ENCODE measurements at places on chromosomes 2 and 18.

DNA sequence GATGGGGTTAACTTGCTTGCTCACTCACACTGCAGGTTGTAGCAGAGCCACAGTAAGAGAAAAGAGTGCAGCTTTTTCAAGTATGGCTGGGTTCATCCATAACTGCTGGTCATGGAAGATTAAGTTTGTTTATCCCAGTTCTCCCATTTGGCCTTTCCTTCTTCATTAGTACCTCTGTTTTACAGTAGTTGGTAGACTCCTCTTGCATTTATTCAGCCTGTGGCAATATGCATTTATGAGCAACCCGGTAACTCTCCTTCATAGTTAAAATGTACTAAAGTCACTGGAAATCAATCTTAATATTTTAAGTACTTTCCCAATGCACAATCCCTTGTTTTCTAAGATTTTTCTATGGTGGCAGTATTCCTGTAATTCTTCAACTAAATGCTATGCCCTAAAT lies 14.0 kb downstream of the FTCDNL1 start:
- no peak for DNase-seq

GRCh38 chr2:25314514-25315315 lies 27.0 kb downstream of the DNMT3A start:
- DNase-seq: peak; percentile 88

- no peak for DNase-seq
Observed at GRCh38 chr18:9364242-9364641, 29.7 kb downstream of the TWSG1 start.

DNA sequence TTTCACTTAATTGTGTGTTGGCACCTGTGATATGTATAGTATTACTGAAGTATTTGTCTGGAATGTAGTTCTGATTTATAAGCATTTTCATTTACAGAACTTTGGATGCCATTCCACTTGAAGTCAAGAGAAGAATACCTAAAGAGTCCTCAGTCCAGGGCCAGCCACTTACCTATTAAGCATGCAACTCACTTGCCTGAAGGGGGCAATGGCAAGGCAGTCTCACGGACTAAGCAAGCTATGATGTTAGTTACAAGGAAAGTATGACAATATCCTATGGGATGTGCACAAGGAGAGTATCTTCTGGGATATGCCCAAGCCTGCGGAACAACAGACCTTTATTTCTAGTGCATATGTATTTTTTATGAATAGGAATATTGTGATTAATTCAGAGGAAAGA lies 369.4 kb upstream of the GCFC2 start:
- DNase-seq: no peak

DNA sequence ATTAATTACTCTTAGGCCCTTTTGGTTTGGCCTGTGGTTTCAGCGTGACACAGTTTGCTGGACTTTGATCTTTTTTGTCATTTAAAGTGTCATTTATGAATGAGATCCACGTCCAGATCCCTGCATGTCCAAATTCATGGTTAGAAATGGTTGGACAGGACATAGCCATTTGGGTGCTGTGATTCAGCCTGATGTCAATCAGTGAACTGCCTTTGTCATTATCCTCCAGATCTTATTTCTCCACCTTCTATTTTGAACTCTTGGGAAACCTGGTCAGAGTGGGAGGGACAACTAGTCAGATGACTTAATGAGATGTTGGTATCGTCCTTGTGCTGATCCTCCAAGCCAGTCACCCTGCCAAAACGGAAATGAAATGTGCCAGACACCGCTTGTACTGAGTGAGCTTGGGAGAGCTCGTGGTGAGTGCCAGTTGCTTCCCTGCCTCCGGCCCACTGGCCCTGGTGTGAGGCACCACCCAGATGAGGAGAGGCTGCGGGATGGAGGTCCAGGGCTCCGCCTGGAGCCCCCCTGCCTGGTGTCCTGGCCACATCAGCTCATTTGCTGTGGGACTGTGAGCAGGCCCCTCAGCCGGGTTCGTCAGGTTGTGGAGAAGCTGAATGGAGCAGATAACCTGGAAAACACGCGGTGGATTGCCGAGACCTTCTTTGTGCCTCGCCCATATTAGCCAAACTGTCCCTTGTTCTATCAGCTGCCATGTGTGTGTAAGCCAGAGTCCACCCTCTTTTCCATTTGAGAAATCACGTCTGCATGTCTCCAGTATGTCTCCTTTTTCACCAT lies 70.1 kb downstream of the DGKD start:
- no peak for DNase-seq

- DNase-seq: no peak
Observed at GRCh38 chr2:113084249-113085000, 16.7 kb downstream of the IL1F10 start.

- no peak for DNase-seq
Observed at GRCh38 chr2:28567061-28567471, 71.2 kb downstream of the PLB1 start.

DNA sequence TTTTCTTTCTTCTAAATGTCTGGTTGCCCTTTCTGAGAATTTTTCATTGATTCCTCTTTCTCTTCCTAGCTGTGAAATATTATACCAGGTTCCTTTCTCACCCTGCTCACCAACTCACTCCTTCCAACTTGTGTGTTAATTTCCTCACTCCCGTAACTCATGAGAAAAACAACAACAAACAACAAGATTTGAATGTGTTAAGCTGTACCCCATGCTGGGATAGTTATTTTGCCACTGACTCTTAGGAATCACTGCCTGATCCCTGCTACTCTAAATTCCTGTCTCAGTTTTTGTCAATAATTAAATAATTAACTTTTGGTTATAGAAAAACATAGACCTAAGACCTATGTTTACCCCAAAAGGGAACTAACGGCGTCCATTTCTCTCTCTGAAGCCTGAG lies 242.7 kb downstream of the DPP10 start:
- no peak for DNase-seq

DNA sequence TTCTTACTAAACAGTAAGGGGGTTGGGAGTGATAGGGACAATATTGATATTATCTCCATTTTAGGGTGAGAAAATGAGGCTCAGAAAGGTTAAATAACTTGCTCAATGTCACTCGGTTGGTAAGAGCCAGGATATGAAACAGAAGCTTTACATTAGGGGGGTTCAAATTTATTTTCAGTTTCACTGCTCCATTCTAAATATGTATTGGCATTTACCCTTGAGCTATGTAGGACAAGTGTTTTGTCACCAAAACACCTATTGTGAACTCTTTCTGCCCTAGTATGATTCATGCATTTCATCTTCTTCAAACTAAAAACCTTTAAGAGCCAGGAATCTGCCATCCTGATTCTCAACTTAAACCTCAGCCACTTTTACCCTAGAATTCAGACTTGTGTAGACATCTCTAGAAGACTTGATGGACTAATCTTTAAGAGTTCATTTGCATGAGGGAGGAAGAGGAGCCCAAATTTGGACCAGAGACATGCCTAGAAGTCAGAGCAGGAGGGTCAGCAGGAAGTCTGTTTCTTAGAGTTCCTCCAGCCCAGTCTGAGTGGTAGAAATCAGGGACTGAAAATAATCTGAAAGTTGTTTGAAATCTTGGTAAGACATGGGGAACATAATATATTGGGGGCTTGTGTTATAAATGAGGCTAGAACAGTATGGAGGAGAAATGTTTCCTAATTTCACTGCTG lies 129.4 kb upstream of the ATP5MC3 start:
- DNase-seq: no peak

DNA sequence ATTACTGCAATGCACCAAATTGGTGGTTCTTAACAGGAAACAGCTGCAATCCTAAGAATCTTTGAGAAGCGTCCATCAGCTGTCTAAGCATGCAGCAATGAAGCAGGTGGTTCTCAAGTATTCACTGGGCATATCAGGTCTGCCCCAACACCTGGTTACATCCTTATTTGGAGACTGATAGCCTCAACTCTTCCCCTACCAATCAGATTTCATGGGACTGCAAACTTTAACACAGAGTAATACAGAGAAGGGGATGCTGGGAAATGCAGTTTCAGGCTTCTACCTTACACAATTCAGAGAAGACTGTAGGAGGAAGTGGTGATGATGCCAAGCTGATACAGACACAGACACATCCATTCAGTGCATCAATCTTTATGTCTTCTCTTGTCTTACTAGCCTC lies 240.5 kb downstream of the BCL2 start:
- DNase-seq: no peak

GRCh38 chr18:27860701-27861107 lies 316.2 kb downstream of the CDH2 start:
- DNase-seq: no peak

- no peak for DNase-seq
Observed at GRCh38 chr2:64166212-64166611, 22.0 kb upstream of the PELI1 start.

DNA sequence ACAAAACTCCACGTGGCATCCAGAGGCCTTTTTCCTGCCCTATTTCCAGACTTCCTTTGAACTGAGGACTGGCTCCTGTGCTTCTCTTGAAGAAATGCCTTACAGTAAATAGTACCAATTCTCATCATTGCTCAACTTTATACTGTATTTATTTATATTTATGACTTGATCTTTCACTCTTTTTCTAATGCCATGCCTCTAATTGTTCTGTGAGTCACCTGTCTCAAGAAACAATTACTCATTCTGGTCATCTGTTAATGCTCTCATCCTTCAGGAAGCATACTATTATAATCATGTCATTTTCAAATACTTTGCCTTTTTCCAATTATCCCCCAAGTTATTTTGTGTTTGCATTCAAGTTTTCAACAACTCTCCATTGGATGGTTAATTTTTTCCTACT lies 85.9 kb downstream of the DCDC2C start:
- DNase-seq: no peak

DNA sequence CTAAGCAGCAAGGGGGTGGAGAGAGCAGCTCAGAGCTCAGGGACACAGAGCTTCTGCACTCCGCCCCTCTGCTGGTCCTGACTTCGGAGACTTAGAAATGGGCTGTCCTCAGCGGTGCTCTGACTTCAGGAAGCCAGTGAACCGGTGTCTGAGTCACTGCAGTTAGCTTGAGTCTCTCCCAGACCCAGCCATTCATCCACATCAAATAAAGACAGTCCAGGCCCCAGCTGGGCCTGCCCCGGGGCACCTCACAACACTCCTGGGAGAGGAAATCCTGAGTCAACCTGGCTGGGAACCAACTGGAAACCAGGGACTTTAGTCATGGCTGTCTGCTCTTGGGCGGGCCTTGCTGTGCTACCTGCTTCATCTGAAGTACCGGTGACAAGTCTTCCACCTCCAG lies 5.4 kb upstream of the ITGB6 start:
- no peak for DNase-seq

- DNase-seq: no peak
Observed at GRCh38 chr2:230927711-230928341, 2.8 kb upstream of the GPR55 start.

DNA sequence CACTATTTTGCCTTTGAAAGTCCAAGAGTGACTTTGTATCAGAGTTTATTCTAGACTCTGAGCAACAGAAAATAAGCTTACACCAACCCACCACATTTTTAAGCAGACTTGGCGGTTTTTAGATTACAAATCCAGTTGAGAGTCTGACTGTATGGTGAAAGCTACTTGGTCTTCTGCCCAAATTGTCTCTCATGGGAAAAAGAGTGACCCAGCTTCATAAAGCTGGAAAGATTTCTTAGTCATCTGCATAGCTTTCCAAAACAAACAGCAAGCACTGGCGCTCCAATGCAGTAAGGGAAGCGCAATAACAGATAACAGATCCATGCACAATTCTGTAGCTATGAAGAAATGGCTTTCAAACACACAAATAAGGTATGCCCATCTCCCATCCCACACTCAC lies 7.1 kb downstream of the DSG1 start:
- DNase-seq: no peak

DNA sequence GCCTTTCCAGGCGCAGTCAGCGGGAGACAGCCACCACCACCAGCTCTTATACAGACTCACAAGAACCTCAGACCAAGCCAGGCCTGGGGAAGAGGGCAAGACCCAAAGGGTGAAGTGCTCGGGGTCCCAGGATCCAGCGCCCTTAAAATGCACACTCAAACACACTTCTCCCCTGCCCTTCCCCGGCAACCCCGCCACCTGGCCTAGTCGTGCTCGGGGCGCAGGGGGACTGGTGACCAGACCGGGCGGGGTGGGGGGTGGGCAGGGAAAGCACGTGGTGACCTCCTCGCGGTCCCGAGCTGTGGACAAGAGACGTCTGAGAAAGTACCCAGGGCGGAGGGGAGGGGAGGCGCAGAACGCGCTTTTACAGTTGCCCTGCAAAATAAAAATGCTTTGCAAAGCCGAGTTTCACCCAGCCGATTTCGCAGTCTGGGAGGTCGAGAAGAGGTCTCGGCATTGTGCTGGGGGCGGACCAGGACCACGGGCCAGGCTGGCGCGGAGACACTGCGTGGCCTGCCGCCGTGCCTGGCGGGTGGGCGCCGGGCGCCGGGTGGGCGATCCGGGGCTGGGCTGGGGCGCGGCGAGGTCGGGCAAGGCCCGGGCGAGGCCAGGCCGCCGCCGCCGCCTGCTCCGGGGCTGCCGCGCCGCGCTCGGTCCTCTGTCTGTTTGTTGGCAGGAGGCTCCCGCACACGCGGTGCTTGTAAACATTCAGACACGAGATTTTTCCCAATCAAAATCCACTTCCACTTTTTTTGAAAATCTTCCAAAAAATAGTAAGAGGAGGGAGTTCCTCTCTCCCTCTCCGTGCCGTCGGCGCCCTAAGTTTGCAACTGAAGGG lies 2.0 kb downstream of the BCL11A start:
- DNase-seq: no peak

GRCh38 chr2:144152817-144153271 lies 367.1 kb downstream of the ZEB2 start:
- no peak for DNase-seq

GRCh38 chr2:71578767-71579342 lies 125.5 kb downstream of the DYSF start:
- DNase-seq: no peak

GRCh38 chr2:43676322-43677050 lies at the start of gene C1GALT1C1L:
TSS of gene C1GALT1C1L (minus strand) at chr2:43676429. CDS start at chr2:43676322, 107 bp downstream.
- DNase-seq: peak; percentile 23

DNA sequence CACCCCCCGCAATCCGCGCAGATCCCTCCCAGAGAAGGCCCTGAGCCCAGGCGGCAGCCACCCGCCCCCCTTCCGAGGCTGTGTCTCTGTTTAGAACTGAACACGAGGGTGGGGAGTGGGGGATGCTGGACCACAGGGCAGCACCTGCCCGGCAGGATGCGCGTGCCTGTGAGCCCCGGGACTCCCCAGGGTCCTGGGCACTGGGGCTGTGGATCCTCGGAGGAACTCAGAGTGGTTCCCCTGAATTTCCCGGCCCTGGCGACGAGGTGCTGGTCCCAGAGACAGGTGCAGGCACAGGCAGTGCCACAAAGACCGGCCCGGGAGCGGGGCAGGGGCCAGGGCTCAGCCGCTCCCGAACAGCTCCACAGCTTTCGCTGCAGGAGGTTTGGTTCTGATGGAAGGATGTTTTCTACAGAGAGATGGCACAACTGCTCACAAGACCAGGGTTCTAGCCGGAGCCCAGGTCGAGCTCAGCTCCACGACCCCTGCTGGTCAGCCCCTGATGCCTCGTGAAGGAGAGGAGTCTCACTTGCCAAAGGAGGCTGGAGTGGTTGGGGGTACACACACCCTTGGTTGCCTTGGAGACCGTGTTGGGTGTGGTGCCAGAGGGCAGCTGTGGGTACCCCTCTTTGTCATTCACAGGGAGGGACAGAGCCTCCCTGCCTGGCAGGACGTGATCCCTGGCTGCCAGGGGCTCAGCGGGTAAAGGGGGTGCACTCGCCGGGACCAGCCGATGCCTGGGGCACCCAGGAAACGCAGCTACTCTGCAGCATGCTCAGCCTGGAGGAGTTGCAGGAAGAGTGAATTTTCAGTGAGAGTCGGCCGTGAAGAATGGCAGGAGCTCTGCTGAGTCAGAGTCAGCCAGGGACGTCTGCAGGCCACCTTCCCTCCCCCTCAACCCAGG lies 4.4 kb upstream of the NEU4 start:
- peak; percentile 12 for DNase-seq

Measured in stimulated activated CD4-positive, alpha-beta T cell treated with anti-CD3 and anti-CD28 coated beads, Interleukin-12 subunit alpha, Interleukin-12 subunit beta, amount 100 ng/mL, for 4 hours (primary cell).